ENCODE measurements at places on chromosomes 5 and 9.

GRCh38 chr9:92501671-92502393 is 19.5 kb upstream of the ASPN start:
- DNase-seq: no peak

- DNase-seq: no peak
These were observed 689.7 kb upstream of the MEF2C start for GRCh38 chr5:89572696-89573095.

DNA sequence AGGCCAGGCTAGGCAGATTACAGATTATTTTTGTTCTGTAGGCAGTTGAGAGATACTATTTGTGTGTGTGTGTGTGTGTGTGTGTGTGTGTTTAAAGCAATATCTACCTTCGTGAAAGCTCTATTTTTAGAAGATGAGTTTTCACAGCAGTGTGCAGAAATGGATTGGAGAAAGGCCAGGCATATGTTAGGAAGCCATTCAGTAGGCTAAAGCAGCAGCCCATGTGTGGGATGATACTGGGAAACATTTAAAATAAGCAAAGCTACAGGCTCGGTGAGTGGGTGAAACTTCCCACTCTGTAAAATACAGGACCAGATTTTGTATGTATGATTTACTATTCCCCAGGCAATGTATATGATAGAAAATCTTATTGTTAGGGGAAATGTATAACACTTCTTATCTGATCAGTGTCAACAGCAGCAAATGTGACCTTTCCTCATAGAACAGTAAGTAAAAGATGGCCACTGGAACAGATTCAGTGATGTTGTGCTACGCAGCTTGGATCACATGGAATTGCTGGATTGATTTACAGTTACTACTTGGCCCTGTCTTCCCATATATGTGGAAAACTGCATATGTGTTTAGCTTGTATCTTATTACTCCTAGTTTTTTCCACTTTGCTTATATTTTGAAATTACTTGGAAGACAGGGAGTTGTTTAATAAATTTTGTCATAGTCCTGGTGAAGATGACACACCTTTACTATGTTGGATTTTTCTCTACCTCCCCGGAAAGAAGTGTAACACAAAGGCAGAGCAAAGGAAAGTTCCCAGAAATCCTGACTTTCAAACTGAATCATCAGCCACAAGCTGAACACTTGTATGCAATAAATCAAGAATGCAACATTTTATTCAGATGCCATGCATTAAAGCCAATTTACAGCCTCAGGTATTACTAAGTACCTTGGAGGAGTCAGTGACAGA is 1077.7 kb upstream of the SEMA6A start:
- DNase-seq: no peak

DNA sequence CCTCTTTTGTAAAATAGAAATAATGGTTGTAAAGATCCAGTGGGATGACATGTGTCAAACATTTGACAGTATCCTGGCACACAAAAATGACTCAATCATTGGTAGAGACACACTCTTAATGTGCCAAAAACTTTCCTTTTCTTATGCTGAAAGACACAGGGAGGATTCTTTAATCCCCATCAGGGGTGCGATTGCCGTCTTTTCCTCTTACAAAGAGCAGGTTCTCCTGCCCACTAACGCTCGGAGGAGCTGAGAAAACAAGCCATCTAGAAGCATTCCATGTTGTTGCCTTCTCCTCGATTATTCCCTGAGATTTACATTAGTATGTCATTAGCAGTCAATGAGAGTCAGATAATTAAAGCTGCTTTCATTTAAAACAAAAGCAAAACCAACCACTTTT is 342.6 kb upstream of the CCNH start:
- DNase-seq: no peak
